ENCODE measurements at places on chromosomes 2 and 18.

DNA sequence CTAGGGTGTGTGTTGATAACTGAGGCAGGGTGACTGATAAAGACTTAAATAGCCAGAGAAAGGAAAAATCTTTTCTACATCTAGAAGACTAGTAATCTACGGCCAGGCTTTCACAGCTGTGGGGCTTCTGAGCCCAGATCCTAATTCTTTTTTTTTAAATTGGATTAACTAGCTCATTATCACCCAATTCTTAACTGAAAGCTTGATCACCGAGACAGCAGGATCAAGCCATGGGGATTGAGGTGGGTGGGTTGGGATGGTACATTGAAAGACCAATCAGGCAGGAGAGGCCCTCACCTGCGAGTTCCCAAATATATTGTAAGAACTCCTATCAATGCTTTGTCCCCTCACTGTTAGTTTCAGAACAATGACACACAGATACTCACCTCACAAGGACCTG, 20.0 kb upstream of the NFE2L2 start:
- DNase-seq, result no peak

DNA sequence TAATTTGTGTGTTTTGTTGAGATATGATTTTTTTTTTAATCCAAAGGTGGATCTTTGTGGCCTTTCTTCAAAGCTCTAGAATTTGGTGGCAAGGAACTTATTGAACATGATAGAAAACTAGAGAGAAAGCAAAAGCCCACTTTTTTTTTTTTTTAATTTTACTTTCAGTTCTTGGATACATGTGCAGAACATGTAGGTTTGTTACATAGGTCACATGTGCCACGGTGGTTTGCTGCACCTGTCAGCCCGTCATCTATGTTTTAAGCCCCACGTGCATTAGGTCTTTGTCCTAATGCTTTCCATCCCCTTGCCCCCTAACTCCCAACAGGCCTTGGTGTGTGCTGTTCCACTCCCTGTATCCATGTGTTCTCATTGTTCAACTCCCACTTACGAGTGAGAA, 135.9 kb downstream of the RHBDD1 start:
- DNase-seq, result no peak

GRCh38 chr2:69742322-69742952, 503 bp downstream of the ANXA4 start:
- DNase-seq, result no peak

DNA sequence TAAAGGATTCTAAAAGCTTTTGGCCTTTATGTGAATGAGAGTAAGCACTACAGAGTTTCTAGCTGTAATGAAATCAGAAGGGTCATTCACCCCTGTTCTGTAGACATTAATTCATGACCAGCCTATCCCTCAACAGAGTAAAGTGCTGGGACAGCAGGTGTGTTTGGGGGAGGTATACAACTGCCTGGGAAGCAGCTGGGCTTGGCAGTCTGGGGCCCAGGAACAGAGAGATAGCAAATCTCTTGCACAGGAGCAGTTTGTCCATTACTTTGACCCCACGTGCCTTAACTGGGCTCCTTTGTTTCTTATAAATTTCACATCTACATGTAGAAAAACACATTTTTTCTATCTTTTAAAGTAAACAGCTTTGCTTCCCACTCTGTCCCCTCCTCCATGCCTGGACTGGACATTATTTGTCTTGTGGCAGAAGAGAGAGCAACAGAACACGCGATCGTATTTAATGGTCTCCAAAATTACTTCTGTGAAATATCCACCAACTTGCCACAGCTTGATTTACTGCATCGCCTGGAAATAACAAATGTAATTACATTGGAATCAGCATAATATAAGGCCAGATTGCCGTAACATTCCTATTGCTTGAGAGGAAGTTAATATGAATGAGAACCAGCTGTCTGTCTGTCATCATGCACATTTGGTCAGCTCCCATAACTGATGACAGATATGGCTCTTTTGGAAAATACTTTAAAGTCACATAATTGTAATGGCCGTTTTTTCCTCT, 263.8 kb downstream of the RBM43 start:
- DNase-seq, result no peak

DNA sequence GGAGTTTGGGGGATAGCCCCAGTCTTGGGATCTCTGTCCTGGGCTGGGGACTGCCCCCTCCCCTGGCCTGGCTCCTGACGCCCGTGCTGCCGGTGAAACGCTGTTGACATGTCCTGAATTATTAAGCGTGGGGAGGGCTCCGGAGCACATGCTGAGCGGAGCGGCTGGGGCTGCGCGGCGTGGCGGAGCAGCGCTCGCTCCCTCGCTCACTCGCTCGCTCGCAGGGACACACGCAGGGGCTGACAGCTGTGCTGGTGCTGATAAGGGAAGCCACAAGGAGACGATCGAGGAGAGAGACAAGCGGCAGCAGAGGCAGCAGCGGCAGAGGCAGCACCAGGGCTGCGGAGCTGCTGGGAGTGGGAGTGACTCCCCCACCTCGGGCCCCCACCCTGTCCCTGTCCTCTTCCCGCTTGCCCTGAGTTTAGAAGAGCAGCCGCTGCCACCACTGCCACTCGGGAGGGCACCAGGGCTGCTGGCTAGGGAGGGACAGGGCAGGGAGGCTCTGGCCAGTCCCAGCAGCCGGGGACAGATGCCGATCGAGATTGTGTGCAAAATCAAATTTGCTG, at the start of gene ASIC4:
Gene ASIC4, plus strand, starts transcription at position 287 of the 566 bp plus-strand sequence. Its CDS starts 243 bp downstream, at position 530.
- no peak for DNase-seq

DNA sequence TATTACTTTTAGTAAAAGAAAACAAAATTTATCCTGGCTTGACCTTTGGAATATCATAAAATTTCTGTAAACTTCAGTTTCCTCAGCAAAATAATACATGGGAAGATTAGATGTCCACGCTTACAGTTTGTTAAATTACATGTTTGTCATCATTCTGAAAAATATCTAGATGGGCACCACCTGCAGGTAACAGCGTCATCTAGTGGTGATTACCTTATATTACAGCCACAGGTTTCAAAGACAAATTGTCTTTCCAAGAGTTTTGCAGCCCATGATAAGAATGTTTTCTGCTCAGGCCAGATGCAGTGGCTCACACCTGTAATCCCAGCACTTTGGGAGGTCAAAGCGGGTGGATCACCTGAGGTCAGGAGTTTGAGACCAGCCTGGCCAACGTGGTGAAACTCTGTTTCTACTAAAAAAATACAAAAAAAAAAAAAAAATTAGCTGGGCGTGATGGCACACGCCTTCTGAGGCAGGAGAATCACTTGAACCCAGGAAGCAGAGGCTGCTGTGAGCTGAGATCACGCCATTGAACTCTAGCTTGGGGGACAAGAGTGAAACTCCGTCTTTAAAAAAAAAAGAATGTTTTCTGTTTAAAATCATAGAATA, 96.3 kb upstream of the RASGRP3 start:
- no peak for DNase-seq

- DNase-seq, result peak; percentile 49
Measured at GRCh38 chr2:127197475-127198385, 22.4 kb downstream of the CYP27C1 start.
